ENCODE measurements at places on chromosomes 1 and 21. TPM values are rescaled to one million over a fixed set of nuclear protein-coding genes. Genes with fewer than 3 reads are reported as not detected.

- no peak for DNase-seq
Measured at GRCh38 chr1:225467193-225468020, 39.6 kb upstream of the LBR start.

DNA sequence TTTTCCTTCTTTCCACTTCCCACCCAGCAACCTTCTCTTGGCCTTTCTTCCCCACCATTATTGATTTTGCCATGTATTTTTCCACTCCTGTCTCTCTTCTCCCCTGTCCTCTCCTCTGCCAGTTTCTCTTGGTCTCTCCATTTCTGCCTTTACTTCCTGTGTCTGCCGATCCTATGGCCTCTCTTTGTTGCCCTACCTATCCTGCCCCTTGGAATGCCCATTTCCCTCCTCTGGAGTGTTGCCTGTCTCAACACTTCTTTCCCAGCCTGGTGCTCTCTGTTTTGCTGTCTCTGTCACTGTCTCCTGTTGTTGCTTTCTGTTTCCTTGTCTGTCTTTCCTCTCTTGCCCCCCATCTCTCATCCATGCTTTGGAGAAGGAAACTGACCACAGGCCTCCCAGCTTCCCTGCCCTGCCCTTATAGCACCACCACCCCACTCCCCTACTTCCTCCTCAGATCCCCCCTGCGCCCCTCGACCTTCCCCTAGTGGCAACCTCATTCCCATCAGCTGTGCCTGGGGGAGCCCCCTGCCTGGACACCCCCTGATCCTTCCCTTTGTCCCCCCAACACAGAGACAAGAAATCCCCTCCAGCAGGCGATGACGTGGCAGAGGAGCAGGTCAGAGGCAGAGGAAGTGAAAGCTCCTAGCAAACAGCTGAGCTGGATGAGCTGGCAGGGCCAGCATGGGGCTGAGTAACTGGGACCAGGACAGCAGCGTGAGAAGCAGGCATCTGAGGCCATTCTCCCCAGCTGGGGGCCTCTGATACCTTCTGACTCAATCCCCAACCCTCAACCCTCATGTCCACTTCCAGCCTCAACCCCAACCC lies 6.6 kb upstream of the ETV3L start:
- peak; percentile 74 for DNase-seq

DNA sequence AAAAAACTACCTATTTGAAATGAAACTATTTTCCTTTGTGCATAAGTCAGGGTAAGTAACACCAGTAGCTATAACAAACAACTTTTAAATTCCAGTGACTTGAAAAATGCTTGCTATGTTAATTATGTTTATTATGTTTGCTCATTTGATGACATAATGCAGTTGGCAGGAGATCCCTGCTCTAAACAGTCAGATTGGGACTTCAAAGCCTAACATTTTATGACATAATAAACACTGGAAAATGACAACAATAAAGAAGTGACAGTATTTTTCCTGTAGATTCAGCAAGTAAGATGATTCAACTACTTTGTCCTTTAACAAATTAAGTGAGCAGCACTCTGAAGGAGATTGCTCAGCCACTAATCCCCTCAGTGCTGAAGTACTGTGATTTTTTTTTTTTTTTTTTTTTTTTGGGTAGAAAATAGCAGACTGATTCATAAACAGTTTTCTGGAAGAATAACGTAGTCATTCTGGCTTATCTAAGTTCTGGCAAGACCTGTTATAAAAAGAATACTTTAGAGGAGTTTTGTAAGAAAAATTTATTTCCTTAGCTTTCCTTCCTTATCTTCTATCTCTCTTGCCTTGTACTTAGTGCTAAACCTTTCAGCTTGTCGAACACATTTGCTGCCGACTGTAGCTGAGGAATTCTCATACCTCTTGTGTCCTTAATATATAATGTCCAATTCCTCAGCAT lies 207.2 kb downstream of the PTGER3 start:
- peak; percentile 82 for DNase-seq

- DNase-seq, result no peak
Measured at GRCh38 chr1:164780111-164780812, 221.3 kb downstream of the PBX1 start.

DNA sequence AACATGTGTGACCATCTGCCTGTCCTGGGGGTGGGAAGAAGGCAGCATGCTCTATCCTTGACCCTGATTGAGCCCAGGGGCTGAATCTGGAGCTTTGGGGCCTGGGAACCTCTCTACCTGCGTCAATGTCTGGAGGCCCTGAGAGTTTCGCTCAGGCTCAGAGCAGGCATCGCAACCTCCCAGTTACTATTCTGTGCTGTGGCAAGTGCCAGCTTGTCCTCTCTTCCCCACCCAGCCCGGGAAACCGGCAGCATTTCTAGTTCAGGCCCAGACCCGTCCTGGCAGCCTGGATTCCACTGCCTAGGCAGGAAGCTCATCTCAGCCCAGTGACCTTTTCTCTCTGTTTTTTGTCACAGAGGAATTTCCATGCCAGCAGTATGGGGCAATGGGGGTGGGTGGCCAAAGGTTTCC lies 10.0 kb upstream of the IRF6 start:
- no peak for DNase-seq

DNA sequence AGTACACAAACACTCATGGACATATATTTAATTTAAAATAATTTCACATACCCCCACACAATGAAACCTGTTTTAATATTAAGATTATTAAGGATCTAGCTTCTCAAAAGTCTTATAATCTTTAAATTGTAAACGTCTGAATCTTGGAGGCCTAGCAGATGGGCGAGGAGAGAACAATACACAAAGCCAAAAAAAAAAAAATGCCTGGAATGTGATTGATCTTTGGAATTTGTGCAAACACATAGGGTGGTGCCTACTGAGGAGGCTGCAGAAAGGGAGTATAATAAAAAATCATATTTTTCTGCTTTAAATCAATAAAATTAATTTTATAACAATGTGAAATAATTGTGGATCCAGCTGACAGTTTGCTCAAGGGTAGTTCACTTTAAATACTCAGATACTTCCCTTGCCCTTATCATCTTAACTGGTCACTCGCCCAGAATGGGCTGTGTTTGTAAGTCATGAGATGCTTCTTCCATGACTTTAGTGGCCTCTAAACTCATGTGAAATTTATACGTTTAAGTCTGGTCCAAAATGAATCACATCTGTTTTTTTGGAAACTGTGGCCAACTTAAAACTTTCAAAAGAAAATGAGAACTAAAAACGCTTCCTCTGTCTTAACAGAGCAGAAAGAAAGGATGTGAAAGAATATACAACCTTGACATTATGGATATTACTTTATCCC lies 802.8 kb upstream of the CXADR start:
- DNase-seq, result peak; percentile 95

DNA sequence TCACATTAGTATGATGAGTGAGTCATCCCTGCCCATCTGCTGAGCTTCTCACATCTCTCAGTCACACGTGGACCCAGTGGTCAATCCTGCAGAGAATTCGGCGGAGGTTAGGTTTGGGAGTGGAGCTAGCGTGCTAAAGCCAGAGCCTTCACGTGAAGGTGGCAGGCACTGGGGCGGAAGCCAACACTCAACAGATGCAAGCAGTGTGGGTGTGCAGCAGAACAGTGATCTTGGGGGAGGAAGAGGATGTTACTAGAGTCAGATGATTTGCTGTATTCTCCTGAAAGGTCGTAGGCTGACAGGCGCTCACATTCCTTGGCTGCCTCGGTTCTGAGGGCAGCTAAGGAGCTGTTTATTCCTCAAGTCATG lies 6.7 kb downstream of the C1orf115 start:
- DNase-seq, result no peak

DNA sequence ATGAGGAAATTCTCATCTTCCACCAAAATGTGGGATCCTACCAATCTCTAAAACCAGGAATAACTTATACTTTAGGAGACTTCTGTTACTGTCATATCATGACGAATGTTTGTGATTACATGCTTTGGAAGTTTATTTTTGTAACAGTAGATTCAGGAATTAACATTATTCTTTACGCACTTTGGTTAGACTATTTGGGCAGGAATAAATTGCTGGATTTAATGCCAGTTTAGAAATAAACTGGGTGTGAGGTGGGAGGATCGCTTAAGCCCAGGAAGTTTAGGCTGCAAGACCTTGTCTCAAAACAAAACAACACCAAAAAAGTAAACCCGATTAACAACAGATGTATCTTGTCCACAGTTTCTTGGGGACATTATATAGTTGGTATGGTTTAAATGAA lies 52.1 kb downstream of the MIGA1 start:
- peak; percentile 17 for DNase-seq

DNA sequence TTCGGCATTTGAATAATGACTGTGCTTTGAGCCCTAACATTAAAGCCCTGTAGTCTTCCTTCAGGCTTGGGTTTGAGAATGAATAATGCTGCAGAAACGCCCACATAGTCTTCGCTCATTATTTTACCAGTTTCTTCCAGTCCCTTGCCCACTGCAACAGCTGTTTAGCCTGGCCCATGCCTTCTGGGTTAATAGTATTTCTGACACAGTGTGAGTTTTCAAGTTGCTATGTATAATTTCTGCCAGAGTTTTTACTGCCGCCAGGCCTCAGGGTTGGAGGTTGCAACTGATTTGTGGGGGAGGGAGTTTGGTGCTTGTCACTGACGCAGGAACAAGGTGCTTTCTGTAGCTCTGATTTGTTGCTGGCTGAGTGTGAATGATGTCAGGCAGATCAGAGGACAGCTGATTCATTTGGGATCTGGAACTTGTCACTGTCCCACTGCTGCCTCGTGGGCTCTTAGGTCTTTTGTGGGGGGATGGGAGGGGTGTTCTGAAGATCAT lies 109.8 kb downstream of the MAST2 start:
- DNase-seq, result peak; percentile 95

DNA sequence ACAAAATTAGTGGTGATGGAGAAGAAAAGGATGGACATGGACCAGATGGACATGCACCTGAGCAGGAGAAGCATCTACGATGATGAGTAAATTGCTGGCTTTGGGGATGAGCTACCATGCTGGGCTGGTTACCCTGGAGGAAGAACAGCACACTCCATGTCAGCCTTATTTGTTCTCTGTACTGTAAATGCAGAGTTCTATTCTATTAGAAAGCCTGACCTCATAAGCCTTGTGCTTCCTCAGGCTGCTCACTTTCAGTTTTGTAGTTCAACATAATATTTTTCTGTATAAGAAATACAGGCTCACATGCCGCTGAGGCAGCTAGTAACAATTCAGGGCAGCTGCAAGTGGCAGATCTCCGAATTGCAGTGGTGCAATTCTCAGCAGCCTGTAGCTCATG lies 249.6 kb downstream of the PLA2G4A start:
- no peak for DNase-seq

GRCh38 chr1:197841883-197842553 lies 60.4 kb upstream of the C1orf53 start:
- DNase-seq, result peak; percentile 24

- peak; percentile 43 for DNase-seq
Measured at GRCh38 chr1:86155807-86156565, 586 bp downstream of the COL24A1 start.

- DNase-seq, result peak; percentile 93
Measured at GRCh38 chr1:203906932-203907331, 45.5 kb downstream of the SNRPE start.

DNA sequence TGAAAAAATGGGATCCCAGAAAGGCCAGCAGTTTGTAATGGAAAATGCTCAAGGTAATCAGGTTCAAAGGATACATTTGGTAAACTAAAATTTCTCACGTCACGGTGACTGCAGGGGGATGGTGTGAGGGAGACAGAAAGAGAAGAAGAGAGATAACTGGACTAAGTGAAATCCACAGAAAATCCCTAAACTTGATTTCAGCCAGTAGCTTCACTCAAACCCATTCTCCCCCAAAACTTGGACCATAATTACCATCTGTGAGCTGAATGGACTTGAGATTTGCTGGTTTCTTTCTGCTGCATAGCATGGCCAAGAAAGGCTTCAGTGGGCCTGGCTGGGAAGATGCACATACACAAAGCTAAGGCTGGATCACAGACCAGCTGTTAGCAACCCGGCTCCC lies 155.4 kb upstream of the LMO4 start:
- DNase-seq, result no peak

GRCh38 chr1:173433751-173434326 lies 43.3 kb upstream of the PRDX6 start:
- DNase-seq, result no peak

- no peak for DNase-seq
Measured at GRCh38 chr21:31354122-31354521, 10.1 kb upstream of the TIAM1 start.

ASCL5 gene
- not detected for total RNA-seq

CRP gene
- total RNA-seq, result not detected

DSTYK gene
- total RNA-seq, result 16.1 TPM

TNFRSF1B gene
- total RNA-seq, result 10.7 TPM

EFNA1 gene
- 0.16 TPM for total RNA-seq

C1QTNF12 gene
- 0.65 TPM for total RNA-seq

GOLPH3L gene
- 30.1 TPM for total RNA-seq

GBP7 gene
- total RNA-seq, result not detected
